ENCODE measurements at places on chromosomes 6 and 20. TPM values are rescaled to one million over a fixed set of nuclear protein-coding genes. Genes with fewer than 3 reads are reported as not detected.

DNA sequence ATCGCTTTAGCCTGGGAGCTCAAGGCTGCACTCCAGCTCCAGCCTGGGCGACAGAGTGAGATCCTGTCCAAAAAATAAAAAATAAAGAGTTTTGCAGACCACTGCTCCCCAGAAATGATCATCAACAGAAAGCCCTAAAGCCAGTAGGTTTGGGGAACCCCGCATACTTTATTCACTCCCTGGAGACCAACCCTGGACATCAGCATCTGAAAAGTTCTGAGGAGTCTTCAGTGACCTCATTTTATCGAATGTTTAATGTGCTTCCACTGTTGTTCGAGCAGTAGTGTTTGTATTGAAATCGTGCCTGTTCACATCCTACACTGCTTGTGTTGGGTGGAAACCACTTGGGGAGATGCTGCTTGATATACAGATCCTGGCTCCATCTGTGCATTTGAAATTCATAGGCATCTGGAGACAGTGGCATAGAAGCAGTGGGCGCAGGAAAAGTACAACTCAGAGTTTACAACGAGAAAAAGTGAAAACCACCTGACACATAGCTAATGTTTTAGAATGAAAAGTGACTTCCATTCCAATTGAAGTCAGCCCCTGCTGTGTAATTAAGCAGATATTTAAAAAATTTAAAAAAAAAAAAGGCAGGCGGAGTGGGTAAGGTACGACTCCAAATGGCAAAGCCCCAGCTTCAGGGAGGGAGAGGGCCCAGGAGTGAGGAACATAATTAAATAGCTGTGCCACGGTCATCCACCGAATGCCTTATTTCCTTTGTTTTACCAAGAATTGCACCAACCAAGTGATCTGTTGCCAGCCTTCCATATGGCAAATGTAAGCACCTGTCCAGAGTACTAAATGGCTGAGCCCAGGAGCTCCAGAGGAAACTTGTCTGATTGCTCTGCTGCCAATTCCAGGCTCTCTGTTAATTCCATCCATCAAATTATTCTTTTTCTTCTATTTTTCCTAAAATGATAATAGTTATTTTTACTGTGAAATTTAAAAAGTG lies 100.4 kb upstream of the NAA20 start:
- no peak for DNase-seq

GRCh38 chr6:32386040-32386439 lies 14.3 kb upstream of the TSBP1 start:
- no peak for DNase-seq

DNA sequence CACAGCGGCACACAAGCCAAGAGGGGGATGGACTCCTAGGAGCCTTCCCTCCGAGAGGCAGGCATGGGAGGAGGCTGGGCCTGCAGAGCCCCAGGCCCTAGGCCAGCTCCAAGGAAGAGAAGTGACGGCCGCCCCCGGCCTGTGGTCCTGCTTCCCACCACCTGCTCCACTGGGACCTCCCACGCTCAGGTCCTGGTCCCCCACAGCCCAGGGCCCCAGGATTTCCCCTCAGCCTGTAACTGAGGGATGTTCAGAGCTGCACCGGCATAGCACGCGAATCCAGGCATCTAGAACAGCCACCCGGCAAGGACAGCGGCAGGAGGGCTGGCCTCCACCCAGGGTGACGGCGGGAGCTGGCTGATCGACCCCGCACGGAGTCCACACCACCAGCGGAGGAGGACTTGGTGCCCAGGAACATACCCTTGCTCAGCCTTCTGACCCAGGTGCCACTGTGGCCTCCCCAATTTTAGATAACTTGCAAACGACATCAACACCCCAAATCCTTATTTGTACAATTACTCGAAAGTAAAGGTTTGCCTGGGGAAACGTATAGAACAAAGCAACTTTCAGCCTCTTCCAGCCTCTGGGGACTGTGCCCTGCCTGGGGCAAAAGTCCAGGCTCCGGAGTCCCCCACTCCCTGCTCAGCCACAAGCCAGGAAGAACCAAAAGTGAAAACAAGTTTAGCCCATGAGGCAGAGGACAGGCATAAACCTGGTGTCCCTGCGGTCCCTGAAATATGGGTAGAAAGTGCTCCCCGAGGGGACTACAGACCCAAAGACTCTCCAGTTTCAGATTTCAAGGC lies 3.5 kb downstream of the GATA5 start:
- DNase-seq = no peak

- DNase-seq = no peak
These were observed 157.8 kb upstream of the SALL4 start for GRCh38 chr20:51960047-51960675.

DNA sequence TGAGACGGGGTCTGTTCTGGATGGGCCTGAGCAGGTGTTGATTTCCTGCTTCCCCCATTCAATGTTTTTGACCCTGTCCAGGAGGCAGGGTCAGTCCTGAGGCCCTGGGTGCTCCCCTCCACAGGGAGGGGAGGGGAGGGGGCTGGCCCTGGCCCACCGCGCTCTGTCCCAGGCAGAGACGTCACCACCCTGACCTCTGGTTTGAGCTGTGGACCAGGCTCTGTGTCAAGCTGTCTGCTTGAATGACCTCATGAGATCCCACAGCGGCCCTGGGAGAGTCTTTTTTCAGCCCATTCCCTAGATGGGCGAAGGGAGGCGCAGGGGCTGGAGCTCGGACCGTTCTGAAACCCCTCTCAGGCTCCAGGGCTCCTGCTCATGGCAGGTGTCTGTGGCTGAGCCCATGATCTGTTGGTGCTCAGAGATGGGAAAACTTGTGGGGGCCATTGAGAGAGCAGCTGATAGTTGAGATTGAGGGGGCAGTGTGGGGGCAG lies 8.9 kb upstream of the LKAAEAR1 start:
- no peak for DNase-seq

DNA sequence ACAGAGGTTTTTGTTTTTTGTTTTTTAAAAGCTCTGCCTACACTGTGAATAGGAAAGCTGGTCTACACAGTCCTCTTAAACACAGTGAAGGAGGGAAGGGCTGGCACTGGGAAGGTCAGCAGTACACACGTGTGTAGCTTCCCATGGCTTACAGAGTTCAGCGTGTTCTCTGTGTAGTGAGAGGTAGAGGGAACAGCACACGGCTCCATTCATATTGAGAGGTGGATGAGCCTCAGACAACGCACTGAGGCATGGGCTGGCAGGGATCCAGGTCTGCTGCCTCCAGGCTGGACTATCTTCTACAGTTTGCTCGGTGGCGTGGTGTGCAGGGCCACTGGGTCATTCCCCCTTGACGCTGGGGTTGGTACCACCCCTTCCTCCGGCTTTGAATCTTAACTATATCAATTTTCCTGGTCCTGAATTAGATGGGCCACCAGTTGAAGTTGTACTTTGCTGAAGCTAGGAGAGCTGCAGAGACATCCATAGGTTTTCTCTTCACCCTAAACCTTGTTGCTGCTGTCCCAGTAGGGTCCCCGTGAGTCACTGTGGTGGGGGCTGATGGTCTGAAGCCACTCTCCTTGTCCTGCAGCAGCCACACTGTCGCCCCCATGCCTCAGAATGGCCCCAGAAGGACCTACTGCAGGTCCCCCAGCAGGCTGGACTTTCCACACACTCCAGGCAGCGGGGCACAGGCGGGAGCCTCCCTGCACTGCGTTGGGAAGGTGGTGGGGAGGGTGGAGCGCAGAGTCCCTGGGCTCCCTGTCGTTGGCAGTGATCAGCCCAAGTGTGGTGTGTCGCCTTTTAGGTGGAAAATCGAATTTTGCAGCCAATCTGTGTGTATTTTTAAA lies 2.0 kb downstream of the ARFGAP1 start:
- DNase-seq = no peak

DNA sequence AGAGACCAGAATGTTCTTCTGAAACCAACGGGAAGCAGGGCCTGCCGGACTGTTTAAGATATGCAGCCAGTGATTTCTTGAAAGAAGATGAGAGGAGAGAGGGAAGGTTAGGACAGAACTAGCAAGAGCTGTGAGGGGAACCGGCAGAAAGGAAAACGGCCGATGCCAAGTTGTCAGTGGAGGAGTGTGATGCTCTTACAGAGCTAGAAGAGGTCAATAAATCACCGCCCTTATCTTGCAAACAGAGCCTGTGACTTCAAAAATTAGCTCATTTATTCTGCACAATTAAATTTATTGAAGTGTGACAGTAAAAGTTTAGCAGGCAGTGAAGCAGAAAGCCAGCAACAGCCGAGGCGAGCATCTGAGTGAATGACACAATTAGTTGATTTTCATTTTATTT lies 509.5 kb upstream of the ID4 start:
- peak; percentile 55 for DNase-seq

GRCh38 chr6:62940848-62941247 lies 270.4 kb upstream of the FKBP1C start:
- no peak for DNase-seq

- no peak for DNase-seq
These were observed 38.0 kb downstream of the C6orf15 start for GRCh38 chr6:31074401-31074800.

GRCh38 chr6:18219591-18219990 lies 44.7 kb downstream of the DEK start:
- DNase-seq = no peak

GRCh38 chr20:45206725-45207124 lies at the start of gene SEMG1:
TSS of gene SEMG1 (plus strand) at chr20:45207033. CDS start at chr20:45207054, 21 bp downstream.
- no peak for DNase-seq

DNA sequence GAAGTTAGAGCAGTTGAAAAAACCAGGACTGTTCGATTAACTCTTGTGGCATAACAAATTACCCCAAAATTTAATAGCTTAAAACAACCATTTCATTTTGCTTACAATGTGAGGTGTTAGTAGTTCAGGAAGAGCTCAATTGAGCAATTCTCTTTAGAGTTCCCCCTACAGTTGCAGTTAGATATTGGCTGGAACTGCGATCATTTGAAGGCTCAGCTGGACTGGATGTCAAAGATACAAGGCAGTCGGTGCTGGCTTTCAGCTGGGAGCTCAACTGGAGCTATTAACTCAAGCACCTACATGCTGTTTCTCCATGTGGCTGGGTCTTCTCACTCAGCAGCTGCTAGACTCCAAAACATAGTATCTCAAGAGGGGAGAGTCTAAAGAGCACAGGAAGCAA lies 96.0 kb upstream of the LOC128125822 start:
- no peak for DNase-seq

- peak; percentile 95 for DNase-seq
These were observed 16.6 kb upstream of the FBXO9 start for GRCh38 chr6:53048431-53049195.

DNA sequence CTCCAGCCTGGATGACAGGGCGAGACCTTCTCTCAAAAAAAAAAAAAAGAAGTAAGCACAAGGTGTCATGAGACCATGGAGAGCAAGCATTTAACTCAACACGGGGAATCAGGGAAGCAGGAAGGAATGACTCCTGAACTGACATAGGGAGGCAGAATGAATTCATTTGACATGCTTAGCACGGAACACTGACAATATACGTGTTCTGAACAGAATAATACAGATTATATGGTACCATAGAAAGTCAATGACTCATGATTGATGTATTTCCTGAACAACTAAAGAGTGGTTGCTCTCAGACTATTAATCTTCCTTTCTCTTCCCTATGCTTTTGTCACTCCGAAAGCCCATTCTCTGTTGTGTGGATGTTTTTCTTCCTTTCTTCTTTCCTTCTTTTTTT lies 20.7 kb upstream of the ASIP start:
- DNase-seq = peak; percentile 94

GRIK2 gene
- total RNA-seq = 2.4 TPM

SLC44A4 gene
- 0.20 TPM for total RNA-seq

COQ3 gene
- total RNA-seq = 7.6 TPM

BAK1 gene
- 34.0 TPM for total RNA-seq

SENP6 gene
- total RNA-seq = 37.7 TPM
